Fibroblast of skin of right quadriceps (primary cell): ENCODE measurements at places on chromosomes 2 and 18.

- DNase-seq, result peak; percentile 79
Observed at GRCh38 chr18:25349131-25349925, 2.6 kb downstream of the ZNF521 start.

- no peak for DNase-seq
Observed at GRCh38 chr2:224628416-224628815, 43.3 kb upstream of the CUL3 start.

DNA sequence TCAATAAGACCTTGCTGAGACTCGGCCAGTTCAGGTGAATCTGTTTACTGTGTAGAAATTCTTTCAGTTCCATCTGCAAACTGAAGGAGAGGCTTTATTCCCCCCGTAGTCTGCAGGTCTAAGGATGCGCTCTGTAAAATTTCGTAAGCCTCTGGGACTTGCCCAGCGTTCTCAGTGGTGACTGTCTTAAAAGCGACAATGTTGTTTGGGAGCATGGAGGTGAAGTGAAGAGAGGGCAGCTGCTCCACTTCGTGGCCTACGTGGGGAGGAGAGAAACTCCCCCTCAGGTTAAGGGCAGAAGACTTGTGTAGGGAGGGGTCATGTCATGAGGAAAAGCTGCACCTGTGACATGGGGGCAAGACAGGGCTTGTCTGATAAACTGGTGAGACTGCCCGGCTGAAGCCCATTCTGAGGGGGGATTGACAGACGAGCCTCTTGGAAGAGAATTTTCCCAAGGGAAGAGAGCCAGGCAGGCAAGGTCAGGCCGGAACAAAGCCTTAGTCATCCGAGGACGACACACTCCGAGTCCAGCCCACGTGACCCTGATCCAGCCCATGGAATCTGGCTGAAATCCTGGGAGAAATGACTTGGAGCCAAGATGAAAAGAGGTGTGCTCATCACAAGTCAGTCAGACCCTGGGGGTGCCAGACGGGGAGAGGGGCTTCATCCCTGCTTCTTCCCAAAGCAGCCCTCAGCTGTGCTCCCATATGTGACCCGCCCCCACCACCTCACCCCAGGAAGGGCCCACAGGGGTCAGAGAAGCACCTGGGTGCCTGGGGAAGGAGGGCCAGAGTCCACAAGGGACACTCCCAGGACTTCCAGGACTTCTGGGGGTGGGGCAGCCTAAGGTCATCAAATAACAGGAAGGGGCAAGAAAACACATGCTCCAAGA is 88.5 kb upstream of the SH3BP4 start:
- DNase-seq, result peak; percentile 37

- DNase-seq, result no peak
Observed at GRCh38 chr2:118940486-118941120, 1.4 kb upstream of the MARCO start.

- no peak for DNase-seq
Observed at GRCh38 chr2:72261076-72261475, 113.4 kb upstream of the CYP26B1 start.
